ENCODE measurements at places on chromosomes 1 and 21.

GRCh38 chr1:97877307-97877706 lies 43.5 kb downstream of the DPYD start:
- no peak for DNase-seq

DNA sequence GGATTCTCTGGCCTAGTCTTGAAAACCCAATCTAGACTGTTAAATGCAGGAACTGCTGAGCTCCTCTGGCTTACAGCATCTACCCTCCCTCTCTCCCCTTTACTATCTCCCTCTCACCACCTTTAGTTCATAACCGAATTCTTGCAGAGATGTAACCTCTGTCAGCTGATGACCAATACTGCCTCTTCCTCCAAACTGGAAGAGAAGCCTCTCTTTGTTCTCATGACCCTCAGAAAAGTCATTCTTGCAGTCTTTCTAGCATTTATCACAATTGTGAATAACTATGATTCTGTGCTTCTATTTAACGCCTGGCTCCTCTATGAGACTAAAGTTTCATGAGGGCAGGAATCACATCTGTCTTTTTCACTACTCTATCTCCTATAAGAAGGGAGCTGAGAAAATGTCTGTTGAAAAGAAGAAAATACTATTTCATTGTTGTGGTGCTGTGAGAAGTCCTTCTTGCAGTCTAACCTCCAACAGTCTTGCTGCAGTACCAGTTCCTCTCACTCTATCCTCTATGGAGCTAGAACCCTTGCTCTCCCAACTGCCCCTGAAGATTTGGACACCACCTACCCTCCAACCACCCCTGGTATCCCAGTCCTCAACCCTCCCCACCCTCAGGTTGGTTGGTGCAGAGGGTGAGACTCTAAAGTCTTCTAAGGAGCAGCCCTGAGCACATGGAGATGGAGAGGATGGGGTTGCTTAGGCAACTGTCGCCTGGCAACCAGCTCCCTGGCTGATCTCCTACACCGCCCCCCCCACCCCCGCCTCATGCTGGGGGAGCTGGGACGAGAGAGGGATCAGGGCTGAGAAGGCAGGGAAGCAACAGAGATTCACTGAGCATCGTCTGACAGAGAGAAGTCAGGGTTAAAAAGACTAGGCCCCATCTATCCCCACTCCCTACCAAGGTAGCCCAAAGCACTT lies 13.9 kb downstream of the MEF2D start:
- no peak for DNase-seq

GRCh38 chr1:19622204-19622603 lies 21.9 kb upstream of the NBL1 start:
- DNase-seq, result no peak

DNA sequence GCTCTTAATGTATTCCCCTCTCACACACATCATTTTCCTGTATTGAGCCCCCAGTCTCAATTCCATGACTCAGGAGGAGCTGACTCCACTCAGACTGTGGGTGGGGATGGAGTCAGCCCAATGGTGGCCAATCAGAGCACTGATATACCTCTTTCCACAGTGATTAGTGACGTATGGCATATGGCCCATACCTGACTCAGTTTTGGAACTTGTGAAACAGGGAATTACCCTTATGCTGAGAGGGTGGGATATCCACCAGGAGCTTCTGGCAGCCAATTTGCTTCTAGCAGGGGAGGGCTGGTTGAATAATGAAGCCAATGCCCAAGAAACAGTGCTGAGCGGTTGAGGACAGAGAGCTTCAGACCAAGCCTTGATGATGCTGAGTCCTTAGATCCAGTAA lies 86.4 kb upstream of the SPATA6 start:
- DNase-seq, result no peak

DNA sequence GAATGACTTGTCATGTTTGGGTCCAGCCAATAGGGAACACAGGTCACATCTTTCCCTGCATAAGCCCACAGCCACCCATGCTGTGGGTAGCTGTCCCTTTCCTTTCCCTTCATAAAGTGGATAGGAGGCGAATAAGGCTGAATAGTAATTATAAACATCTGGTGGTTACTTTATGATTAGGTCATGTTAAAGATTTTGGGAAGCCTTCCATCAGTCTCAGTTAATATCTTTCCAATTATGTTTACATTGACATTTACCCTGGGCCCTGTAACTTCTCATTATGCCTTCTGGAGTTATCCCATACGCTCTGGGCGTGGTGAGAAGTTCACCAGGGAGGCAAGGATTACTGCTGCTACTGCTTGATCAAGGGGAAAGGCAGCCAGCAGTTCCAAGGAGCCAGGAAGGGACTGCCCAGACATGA lies 197.2 kb downstream of the HLX start:
- DNase-seq, result no peak

Data from stimulated activated naive B cell treated with anti-CD40 and anti-IgM and Interleukin-4, amounts not matched to agents 10 μg/mL and 1 μg/mL and 100 μg/mL, for 72 hours (primary cell).